ENCODE measurements at places on chromosomes 6 and 20.

GRCh38 chr20:58500256-58500655, 14.9 kb downstream of the APCDD1L start:
- no peak for DNase-seq

DNA sequence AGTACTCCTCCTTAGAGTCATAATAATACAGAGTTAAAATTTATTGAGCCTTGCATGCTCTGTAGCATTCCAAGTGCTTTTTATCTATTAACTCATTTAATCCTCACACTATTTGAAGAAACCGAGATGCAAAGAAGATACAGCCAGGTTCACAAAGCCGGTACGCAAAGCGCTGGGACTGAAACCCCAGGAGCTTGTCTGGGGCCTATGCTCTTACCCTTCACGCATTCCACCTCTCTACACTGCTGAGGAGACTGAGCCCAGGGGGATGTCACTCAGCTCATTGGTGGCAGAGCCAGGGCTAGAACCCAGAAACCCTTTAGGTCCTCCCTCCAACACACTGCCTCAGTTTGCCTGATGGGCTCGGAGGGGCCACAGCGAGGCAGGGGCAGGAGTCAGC, 19.7 kb upstream of the MRPS18A start:
- no peak for DNase-seq

GRCh38 chr20:53126185-53126584, 154.0 kb downstream of the TSHZ2 start:
- no peak for DNase-seq

- no peak for DNase-seq
Observed at GRCh38 chr20:56157530-56158203, 90.9 kb upstream of the MC3R start.

DNA sequence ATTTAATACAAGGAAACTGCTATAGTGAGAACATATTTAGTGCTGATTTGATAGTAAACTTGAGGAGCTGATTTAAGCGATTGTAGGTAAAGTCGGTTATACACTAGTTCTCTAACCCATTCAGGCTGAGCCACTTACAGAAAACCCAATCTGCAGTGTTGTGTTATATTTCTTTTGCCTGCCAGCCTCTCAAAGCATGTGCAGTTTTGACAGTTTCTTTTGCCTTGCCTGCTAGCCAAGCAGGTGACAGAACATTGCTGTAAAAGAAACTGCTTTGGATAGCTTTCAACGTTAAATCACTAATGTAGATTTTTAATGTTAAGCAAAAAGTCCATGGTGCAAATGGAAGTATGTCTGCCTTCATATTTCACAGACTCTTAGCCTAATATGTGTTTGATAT, 982.9 kb downstream of the EYS start:
- DNase-seq, result no peak

- no peak for DNase-seq
Observed at GRCh38 chr6:130624046-130624445, 203.2 kb upstream of the SMLR1 start.

DNA sequence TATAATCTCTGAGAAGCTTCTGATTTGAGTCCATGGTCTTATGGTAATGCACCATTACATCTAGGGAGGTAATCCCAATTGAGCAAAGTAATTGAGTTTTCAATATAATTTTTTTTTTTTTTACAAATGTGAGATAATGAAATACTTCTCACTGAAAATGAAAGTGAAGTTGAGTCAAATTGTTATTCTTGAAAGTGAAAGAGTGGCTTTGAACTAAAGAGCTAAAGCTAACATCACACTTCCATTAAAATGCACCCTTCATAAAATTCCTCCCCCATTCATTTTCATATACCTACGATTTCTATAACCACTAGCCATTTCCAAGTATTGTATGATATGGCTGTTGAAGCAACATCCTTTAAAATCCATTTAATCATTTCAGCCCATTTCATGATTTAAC, 149.1 kb upstream of the IMPG1 start:
- DNase-seq, result no peak

- no peak for DNase-seq
Observed at GRCh38 chr6:164010441-164011103, 596.1 kb downstream of the QKI start.

GRCh38 chr6:170512249-170512648, 40.9 kb downstream of the PSMB1 start:
- no peak for DNase-seq

- no peak for DNase-seq
Observed at GRCh38 chr20:15012566-15012965, 675.2 kb upstream of the FLRT3 start.

DNA sequence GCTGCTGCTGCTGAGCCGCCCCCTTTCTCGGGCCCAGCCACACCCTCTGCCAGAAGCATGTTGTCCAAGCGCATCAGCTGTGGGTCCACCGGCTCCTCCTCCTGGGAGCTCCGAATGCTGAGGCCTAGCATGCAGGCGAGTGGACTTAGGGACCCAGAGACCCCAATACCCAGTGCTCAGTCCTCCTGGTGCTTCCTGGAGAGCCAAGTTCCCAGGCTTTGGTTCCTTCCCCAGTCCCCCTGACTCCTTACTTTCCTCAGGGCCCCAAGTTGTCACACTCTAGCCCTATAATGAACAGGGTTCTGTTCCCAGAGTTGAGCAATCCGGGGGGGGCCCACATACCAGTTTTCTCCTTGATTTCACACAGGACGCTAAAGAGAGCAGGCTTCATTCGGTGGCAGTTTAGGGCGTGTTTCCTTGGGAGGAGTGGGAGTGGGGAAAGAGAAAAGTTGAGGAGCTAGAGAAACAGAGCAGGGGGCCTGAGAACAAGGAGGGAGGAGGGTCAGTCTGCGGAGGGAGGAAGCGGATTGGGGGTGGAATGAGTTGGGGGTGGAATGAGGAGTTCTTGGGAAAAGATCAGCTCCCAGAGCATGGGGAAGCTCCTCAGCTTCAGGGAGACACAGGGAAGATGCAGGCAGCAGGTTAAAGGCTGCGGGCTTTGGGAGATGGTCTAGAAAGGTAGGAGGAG, 1.5 kb downstream of the PBX2 start:
- no peak for DNase-seq

DNA sequence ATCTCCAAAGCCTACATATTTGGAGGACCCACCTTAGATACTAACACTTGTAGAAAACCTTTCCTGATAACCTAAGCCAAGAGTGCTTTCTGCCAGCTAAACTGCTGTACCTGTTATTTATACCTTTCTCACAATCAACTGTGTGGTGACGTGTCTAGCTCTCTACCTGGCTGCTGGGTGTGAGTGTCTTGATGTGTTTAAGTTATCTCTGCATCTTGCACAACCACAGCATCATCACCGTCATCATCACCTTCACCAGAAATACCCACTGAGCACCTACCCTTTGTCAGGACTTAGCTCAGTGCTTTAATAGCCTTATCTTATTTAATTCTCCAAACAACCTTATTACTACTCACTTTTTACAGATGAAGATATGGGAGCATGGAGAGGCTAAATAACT, 431.3 kb downstream of the MAFB start:
- DNase-seq, result no peak

GRCh38 chr6:6986344-6986743, 121.4 kb upstream of the RREB1 start:
- no peak for DNase-seq

DNA sequence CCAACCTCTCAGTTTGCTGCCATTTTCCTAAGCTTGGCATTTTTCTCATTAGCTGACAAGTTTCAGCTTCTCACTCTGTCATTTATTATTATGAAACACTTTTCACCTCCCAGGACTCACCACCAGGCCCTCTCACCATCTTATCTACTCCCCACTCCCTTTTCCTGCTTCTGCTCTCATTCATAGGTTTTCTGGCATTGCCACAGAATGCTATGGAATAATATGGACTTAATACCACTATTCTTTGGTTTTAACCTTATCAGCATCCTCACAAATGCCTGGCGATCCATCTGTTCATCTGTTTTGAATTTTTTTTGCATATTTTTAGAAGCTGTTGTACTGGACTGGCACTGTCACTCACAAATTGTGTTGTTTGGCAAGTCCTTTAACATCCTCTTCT, 16.4 kb upstream of the LAMA4 start:
- no peak for DNase-seq

DNA sequence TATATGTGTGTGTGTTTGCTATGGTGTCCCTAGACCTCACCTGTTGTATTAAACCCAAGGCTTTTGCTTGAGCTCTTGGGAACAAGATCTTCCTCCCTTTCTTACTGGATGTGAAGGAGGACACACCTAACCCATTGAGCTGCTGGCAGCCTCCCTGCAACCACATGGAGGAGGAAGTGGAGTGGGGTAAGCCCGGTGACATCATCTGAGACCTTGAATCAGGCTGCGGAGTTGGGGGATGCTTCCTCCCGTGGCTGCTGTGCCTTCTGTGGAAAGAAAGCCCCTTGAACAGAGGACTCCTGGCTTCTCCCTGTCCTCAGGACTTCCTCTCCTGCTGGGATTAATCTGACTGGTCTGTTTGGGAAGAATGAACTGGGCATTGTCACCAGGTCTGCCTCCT, 3.3 kb downstream of the CST11 start:
- DNase-seq, result no peak

DNA sequence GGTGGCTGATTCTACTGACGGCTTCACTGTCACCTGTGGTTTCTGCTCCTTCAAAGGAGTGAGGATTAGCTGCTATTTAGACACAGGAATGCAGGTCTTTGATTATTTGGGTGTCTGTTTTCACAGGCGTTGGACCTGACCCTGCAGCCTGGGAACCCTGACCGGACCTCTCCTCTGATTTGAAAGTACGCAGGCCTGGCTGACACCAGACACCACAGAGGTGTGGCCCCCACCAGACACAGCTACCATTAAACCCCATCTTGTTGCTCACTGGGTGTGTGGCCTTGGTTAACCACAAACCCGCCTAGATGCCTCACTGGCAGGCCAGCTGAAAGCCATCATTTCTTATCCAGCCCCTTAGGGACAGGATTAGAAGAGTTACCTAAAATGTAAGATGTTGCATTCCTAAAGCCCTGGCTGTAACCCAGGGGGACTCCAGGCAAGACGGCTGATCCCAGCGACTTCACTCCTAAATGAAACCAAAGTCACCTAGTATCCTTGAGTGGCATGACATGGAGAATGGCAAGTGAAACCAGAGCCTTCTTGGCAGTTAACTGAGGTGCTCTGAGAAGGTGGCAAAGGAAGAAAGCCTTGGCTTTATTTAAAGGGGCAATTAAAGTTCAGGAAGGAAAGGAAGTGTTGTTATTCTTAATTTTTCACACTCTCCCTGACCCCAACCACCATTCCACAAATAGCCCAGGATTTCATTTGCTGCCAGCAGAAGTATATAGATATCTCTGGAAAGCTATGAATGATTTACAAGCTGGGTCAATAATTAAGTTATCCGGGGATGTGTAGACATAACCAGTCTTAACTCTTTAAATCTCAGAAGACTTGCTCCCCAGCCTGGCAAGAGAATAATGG, 169.9 kb downstream of the QRSL1 start:
- peak; percentile 29 for DNase-seq

- DNase-seq, result no peak
Observed at GRCh38 chr6:129516005-129516404, 194.0 kb downstream of the ARHGAP18 start.

- DNase-seq, result no peak
Observed at GRCh38 chr6:141576751-141577150, 556.0 kb upstream of the GJE1 start.

DNA sequence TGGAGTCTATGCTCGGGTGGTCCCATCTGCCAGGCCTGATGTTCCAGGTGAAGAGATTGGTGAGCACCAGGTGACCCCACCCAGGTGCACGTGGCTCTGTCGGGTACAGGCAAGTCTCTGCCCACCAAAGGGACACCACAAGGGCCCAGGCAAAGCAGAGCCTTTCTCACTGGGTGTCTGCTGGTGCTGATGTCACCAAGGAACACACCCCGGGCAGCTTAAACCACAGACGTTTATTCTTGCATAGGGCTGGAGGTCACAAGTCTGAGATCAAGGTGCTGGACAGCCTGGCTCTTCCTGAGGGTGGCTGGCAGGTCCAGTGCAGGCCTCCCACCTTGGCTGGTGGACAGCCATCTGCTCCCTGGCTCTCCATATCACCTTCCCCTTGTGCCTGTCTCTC, 100.7 kb upstream of the CD93 start:
- no peak for DNase-seq

GRCh38 chr6:108451816-108452215, 108.9 kb upstream of the FOXO3 start:
- DNase-seq, result no peak

- no peak for DNase-seq
Observed at GRCh38 chr20:5949943-5950270, 426 bp downstream of the TRMT6 start.

DNA sequence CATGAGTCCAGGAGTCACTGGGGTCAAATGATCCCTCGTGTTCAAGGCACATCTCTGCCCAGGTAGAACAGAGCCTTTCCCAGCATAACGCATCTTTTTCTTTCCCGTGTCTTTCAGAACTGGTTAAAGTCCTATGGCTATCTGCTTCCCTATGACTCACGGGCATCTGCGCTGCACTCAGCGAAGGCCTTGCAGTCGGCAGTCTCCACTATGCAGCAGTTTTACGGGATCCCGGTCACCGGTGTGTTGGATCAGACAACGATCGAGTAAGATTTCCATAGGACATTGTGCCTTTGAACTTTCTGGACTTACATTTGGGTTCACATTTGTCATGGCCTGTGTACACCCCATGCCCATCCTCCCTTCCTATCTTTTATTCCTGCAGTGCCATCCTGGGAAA, 20.2 kb downstream of the MMP24 start:
- no peak for DNase-seq

DNA sequence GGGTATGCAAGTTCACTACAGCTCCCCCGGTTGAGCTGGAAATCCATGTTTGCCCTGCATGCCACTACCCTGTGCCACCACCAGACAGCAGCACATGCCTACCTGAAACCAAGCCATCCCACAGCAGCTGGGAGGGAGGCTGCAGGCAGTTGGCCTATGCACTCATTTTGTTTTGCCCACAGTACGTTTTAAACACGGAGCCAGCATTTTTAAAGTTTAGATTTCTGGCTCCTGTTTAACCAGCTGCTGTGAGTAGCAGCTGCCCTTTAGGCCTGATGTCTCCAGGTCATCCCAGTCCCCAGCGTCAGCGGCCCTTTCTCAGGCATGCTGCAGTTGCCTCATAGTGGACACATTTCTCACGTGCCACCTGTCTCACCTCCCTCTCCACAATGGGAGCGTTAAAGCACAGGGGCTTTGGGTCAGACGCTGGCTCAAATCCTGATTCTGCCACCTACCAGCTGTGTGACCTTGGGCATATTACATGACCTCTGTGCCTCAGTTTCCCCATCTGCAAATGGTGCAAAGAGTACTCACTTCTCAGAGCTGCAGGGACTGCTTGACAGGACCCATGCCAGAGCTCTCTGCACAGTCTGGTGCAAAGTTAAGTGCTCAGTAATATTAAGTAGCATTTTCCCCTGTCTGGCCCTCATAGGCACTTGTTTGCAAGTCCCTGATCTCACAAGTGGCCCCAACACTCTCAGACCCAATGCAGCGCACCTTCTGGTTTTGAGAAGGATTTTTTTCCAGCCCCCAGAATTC, 8.2 kb upstream of the UBE2V1 start:
- peak; percentile 67 for DNase-seq

GRCh38 chr6:56656466-56656865, 13.8 kb upstream of the DST start:
- DNase-seq, result no peak

DNA sequence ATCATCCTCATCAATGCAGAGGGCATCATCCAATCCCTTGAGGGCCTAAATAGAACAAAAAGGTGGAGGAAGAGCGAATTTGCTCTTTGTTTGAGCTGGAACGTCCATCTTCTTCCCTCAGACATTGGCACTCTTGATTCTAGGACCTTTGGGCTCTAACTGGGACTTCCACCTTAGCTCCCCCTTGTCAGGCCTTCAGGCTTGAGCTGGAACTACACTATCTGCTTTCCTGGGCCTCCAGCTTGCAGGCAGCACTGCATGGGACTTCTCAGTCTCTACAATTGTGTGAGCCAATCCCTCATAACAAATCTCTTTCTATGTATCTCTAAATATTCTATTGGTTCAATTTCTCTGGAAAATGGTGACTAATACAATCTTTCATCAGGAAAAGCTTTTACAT, 155.4 kb downstream of the MCHR2 start:
- DNase-seq, result no peak

Data from AG08396 (cell line).